Left cardiac atrium (tissue), 4 donors: ENCODE measurements at places on chromosomes 5 and 9. TPM values are rescaled to one million over a fixed set of nuclear protein-coding genes. Genes with fewer than 3 reads are reported as not detected.

ITK gene
- 2.2 TPM for total RNA-seq

TRIM14 gene
- total RNA-seq = 4.3 TPM

SLC36A3 gene
- total RNA-seq = not detected

FGD3 gene
- 2.7 TPM for total RNA-seq

FRRS1L gene
- 4.4 TPM for total RNA-seq

CHSY3 gene
- total RNA-seq = 3.1 TPM

LEAP2 gene
- 1.3 TPM for total RNA-seq

IGIP gene
- 14.4 TPM for total RNA-seq

ROR2 gene
- total RNA-seq = 18.0 TPM

KIF24 gene
- 0.59 TPM for total RNA-seq

WDR31 gene
- total RNA-seq = 4.9 TPM

GRCh38 chr5:1519631-1520210 is 4.0 kb downstream of the LPCAT1 start:
- peak; percentile 13 for DNase-seq

DNA sequence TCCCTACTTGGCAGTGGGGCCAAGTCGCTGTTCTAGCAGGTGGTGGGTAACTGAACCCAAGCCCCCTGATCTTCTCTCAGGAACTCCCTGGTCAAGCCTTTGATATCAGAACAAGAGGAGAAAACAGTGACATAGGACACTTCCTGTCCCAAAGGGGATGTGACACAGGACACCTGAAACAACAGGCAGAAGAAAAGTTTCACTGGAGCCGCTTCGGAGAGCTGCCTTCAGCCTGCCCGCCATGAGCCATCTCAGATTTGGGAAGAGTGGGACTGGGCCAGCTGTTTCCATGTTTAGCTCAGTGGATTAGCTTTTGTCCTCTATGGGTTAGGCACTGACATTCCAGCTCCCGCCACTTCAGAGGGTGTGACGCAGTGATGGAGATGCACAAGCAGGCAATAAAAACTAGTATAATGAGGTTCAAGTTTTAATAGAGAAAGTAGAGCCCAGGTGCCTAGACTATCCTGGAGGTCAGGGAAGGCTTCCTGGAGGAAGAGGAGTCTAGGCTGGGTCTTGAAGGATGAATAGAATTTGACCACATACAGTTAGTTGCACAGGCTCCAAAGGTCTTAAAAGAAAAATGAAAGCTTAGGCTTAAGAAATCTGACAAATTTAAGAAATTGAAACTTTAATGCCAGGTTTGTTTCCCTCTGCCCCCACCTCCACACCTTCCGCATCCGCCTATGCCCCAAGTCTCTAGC is 104.1 kb upstream of the SPRY4 start:
- DNase-seq = no peak

DNA sequence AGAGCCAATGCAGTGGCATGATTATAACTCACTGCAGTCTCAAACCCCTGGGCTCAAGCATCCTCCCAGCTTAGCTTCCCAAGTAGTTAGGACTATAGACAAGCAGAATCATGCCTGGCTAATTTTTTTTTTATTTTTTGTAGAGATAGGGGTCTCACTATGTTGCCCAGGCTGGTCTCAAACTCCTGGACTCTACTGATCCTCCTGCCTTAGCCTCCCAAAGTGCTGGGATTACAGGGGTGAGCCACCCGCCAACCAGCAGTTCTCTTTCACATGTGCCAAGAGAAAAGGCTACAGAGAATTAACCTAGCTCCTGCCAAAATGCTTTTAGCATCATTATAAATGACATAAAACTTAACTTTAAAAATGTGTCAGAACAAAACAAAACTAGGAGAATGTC is 8.1 kb downstream of the AK3 start:
- DNase-seq = no peak

DNA sequence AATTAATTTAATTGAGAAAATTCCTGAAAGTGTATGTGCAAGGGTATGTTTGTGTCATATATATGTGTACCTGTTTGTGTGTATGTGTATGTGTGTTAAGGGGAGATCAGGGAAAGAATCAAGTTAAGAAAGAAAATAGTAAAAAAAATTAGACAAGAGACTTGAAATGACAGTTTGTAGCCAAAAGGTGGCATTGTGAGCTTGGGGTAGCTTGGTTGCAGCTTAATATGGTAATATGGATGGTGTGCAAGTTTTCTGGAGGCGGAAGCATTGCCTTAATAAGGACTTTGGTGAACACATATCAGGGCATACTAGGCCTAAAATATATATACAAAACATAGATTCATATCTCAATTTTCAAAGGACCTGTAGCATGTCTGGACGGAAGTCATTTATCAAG is 129.9 kb downstream of the INSYN2B start:
- no peak for DNase-seq

- DNase-seq = no peak
These were observed 21.0 kb upstream of the CDK7 start for GRCh38 chr5:69213513-69214215.

- peak; percentile 62 for DNase-seq
These were observed 91.1 kb downstream of the PRDM6 start for GRCh38 chr5:123180178-123180577.

- DNase-seq = no peak
These were observed 933 bp downstream of the LECT2 start for GRCh38 chr5:135953850-135954249.

GRCh38 chr5:171999100-171999499 is 7.3 kb downstream of the FBXW11 start:
- no peak for DNase-seq

DNA sequence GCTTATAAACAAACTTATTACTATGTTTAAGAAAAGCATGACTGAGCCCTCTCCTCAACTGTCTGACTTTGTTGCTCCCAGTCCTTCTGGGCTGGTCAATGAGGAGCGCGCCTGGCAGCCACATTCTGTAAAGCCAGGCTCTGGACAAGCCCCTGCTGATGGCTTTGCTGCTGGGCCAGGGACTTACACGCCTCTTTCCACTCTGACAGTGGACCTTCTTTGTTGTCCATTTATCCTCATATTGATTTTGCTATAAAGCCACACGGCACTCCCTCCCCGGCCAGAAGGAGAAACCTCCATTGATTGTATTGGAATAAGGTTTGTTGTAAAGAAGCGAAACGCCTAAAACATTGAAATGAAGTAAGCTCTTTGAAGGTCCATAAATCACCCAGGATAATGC is 50.6 kb downstream of the C5orf15 start:
- no peak for DNase-seq

DNA sequence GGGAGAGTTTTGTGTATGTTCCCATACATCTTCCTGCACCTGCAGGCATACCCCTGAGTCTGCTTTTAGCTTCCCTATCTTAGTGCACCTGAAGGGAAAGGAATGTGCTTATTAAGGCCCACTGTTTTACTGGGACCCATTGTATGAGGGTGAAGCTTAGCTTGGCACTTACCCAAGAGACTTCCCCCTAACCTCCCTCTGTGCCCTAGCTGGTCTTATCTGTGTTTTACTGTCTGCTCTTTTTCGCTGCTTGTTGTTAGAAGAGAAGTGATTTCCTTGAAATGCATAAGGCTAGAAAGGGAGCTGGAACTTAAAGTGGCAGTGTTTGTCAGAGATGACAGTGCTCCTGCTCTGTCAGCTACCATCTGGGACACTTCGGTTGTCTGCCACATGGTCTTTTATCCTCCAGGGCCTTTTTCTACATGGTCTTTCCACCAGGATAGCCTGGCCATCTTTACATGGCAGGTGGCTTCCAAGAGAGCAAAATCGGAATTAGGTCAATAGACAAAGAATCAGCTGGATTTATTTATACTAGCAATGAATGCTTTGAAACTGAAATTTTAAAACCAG is 122.5 kb upstream of the SLC44A1 start:
- no peak for DNase-seq

DNA sequence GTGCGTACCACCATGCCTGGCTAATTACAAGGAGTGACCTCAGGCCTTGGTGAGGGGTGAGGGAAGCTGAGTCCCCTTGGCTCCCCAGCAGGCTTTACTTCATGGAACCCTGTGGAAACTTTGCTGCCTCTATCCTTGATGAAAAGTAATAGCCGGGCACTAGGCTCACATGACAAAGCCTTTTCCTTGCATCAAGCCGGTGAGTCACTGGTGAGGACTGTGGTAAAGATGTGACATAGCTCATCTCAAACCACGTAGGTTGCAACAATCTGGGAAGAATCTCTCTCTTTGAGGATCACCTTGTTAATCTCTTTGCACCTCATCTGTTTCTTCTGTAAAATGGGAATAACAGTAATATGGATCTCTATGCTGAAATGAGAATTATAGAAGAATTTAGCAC is 116.3 kb upstream of the SLC25A48 start:
- DNase-seq = no peak

GRCh38 chr9:108673386-108673785 is 182.4 kb downstream of the ACTL7B start:
- no peak for DNase-seq

GRCh38 chr5:178119915-178120606 is 6.7 kb downstream of the N4BP3 start:
- no peak for DNase-seq

- DNase-seq = no peak
These were observed 23.3 kb downstream of the SMIM23 start for GRCh38 chr5:171808951-171809350.

DNA sequence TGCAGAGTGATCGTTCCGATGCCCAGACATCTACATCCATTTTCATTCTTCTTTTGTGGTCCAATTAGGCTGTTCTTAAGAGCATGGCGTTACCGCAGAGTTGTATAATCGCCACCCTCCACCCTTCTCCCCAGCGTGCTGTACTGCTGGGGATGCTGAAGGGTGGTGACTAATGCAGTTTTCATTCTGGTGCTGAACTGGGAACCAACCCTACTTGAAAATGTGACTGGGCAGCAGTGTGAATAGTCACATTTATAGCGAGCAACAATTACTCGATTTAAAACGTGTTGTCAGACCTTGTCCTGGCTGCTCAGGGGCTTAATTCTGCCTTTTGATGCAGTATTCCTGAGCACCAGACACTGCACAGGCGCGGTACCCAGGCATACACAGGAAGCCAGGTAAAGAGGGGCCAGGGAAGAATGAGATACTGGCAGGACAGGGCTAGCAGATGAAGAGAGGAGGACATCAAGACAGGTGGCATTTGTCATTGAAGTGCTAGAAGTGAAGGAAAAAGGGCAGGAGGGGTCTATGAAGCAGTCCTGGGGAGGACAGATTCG is 719 bp upstream of the ISCA1 start:
- DNase-seq = peak; percentile 31

GRCh38 chr5:166236327-166236726 is 2055.1 kb upstream of the WWC1 start:
- DNase-seq = no peak

GRCh38 chr9:17613758-17614157 is 34.9 kb downstream of the SH3GL2 start:
- DNase-seq = no peak

DNA sequence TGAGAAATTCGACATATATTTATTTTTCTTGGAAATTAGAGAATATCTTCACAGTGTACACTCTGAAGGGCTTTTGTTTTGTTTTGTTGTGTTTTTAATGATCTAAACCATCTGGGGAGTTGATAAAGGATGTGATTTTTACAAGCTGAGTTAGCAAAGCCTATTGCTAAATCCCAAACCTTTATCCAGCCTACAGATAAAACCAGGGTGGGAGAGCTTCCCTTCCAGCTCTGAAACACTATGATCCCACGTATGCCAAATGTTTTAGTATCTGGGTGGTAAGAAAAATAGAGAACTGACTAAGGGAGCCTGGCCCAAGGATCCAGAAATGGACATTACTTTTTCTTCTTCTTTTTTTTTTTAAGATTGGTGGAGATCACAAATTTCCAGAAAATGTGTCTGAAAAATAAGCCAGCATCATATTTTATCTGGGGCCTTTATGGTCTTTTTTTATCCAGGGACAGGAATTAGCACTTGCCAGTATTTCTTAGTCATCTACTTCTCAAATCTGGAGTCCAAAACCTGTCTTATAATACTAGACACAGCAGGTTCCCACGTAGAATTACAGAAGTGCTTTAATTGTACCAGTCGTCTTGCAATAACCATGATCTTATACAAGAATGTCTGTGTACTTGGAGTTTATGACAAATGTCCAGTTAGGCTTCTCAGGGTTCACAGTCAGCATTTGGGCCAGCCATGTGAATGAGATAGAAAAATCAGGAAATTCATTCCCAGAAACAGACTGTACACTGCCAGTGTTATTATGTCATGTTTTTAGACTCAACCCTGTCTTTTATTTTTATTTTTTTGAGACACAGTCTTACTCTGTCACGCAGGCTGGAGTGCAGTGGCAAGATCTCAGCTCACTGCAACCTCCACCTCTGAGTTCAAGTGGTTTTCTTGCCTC is 290.8 kb upstream of the MPDZ start:
- DNase-seq = no peak

GRCh38 chr9:30197954-30198353 is 2186.5 kb upstream of the ACO1 start:
- DNase-seq = no peak

DNA sequence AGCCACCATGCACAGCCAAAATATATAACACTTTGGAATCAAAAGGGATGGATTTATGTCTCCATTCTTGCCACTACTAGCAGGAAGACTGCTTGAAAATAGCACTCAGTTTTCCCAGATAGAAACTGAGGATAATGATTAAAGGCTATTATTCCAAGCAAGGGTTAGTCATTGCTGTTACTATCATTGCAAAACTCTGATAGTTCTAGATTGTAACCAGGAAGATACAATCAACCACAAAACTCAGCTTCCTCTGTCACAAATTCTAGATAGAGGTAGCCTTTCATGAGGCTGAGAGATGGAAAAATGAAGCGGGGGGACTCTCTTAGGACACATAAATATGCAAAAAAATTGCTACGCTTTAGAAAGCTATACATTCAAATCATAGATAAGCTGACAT is 3.1 kb downstream of the ANXA1 start:
- no peak for DNase-seq

DNA sequence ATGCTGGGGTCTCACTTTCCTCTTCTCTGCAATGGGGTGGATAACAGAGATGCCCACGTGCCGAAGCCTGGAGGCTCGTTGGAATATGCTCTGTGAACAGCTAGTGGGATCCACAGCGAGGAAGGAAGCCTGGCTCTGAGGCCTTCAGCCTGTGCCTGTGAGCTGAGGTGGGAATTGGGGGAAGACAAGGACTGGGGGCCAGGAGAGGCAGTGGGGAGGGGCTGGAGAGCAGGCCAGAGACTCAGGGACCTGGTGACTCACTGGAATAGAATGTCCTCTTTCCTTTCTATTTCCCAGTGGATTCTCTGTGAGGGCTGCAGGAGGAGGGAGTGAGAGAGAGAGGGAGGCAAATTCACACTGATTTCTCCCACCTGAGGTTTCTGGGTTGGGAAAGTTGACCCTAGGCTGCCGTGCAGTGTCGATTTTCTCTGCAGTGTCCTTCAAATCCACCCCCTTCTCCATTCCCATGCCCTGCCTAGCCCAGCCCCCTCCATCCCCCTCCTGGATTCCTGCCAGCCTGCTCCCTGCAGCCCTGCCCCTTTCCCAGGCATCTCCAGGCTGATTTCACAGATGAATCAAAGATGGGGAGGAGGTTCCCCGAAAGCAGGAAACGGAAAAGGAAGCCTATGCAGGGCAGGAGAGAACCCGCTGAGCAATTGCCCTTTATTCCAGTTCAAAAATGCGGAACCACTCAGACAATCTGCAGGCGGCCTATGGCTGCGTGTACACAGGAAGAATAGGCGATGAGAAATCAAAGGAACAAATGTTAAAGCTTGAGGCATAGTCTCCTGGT is 1.4 kb upstream of the SPAAR start:
- peak; percentile 85 for DNase-seq

GRCh38 chr5:17089690-17090089 is 127.7 kb upstream of the BASP1 start:
- no peak for DNase-seq

GRCh38 chr5:161115941-161116340 is 263.9 kb upstream of the ATP10B start:
- DNase-seq = no peak

GRCh38 chr9:117869712-117870111 is 165.5 kb downstream of the TLR4 start:
- DNase-seq = no peak

- DNase-seq = no peak
These were observed 53.8 kb downstream of the NDST1 start for GRCh38 chr5:150561571-150562275.
